ENCODE measurements at places on chromosomes 7 and 10.
A peak's percentile ranks its signal among the peaks of the same experiment; 100 is the strongest.

DNA sequence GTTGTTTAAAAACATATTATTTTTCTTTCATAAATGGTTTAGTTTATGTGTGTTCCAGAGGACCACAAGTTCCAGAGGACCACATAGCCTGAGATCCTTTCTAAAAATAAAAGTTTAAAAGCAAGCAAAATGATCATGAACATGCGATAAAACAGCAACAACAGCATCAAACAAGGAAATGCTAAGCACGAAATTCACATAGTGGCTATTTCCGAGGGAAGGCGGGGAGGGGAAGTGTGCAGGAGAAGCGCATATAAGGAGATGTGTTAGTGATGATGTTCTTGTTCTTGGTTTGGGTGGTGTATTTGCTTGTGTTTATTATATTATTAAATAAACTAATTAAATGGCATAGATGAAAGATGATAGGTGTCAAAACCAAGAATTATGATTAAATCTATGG lies 1.2 kb downstream of the TBATA start:
- DNase-seq: no peak

DNA sequence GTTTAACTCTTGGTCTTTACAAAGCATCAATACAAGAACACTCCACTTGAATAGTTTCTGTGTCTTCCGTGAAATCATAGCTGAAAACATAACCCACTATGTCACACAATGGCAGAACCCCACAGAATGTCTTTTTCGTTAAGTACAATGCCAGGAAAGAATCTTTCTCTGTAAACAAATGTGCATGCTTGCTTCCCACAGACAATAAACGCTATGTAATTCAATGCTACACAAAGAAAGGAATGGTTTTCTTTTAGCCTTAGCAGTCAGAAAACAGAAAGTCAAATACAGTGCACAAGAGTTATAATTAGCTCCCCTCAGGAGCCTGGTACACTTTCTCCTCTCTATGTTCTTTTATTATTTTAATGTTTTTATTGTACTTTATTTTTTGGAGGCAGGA lies 186.1 kb downstream of the SRPK2 start:
- no peak for DNase-seq

GRCh38 chr7:50449881-50450589 lies at the start of gene FIGNL1:
Gene FIGNL1, minus strand, starts transcription at chr7:50450350. Its CDS starts 3,063 bp downstream, at chr7:50447287.
- DNase-seq: peak; percentile 84

DNA sequence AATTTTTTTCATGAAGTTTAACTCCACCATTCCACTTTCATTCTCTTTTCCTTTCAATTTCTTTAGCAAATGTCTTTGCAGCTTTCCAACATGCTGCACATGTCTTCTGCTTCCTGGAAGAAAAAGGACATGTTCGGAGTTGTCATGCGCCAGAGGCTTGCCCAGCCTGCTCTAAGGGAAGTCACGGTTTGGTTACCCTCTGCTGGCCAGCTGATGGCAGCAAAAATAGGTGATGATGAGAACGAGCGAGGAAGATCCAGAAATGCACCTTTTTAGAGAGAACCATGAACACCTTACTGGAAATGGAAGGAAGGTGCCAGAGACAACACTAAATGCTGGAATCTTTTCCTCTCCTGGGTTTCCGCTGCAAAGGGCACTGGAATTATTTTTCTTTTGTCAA lies 4.9 kb upstream of the ZSCAN21 start:
- DNase-seq: no peak

GRCh38 chr7:1944619-1945210 lies 274.6 kb downstream of the ELFN1 start:
- no peak for DNase-seq

GRCh38 chr7:19670806-19671205 lies 38.0 kb downstream of the POLR1F start:
- no peak for DNase-seq

GRCh38 chr10:14185316-14186045 lies 145.2 kb downstream of the FRMD4A start:
- peak; percentile 64 for DNase-seq

GRCh38 chr10:3783316-3783681 lies 1.7 kb downstream of the KLF6 start:
- DNase-seq: peak; percentile 65

DNA sequence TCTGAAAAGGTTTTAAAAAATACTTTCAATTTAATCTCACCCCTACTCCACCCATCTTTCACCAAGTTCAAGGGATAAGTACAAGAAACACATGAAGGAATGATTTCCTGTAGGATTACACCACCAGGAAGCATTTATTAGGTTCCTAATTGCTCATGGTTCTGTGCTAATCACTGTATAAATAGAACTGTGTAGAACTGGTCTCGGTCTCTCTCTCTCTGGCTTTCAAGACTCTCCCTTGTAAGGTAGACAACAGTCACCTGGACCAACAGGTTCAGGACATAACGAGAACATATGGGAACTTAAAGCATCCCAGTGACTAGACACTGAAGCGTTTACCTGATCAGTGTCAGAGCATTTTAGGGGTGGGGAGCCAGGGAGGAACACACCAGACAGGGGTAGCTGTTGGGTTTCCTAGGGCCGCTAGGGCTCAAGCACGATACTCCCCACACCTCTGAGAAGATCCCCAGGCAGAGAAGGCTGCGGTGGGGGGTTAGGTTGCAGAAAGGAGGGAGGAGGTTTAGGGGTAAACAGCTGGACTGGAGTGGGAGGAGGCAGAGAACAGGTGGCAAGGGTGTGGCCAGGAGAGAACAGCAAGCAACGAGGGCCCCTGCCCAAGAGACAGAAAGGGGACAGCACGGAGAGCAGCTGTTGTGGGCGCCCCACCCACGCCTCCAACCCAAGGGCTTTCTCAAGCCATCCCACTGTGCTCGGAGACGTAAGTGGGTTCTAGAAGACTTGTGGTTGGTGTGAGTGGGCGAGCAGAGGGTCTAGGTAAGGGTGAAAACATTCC lies 52.5 kb upstream of the USP6NL start:
- no peak for DNase-seq

- DNase-seq: no peak
Measured at GRCh38 chr7:88910516-88910915, 115.0 kb upstream of the TEX47 start.

GRCh38 chr10:102511583-102512274 lies 8.0 kb downstream of the SUFU start:
- no peak for DNase-seq

- no peak for DNase-seq
Measured at GRCh38 chr7:103314852-103315251, 17.6 kb downstream of the PMPCB start.

DNA sequence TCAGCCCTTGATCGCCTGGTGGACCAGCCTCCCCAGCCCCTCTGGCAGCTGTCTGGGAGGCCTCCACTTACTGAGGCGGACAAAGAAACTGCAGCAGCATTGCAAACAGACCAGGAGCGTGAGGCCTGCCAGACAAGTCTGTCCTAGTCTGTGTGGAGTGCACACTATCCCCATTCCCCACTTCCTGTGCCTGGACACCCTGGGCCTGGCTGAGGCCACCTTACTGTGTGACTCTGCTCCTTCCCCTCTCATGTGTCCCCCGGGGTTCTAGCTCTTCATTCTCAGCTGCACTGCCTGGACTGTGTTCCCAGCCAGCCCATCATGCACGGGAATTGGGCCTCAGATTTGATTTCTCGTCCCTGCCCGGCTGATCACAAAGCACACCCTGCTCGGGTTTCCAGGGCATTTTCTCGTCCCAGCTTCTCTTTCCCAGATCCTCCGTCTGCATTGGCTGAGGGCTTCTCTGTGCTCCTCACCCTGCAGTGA lies 16.7 kb upstream of the C10orf90 start:
- no peak for DNase-seq

GRCh38 chr10:130141460-130141859 lies 5.3 kb downstream of the GLRX3 start:
- DNase-seq: no peak

- DNase-seq: peak; percentile 39
Measured at GRCh38 chr7:72313906-72314305, 98.2 kb downstream of the CALN1 start.

- no peak for DNase-seq
Measured at GRCh38 chr7:127907110-127908040, 123.9 kb downstream of the LRRC4 start.

All from G401 (cell line).